ENCODE measurements at places on chromosomes 12 and 14. TPM values are rescaled to one million over a fixed set of nuclear protein-coding genes. Genes with fewer than 3 reads are reported as not detected.

DNA sequence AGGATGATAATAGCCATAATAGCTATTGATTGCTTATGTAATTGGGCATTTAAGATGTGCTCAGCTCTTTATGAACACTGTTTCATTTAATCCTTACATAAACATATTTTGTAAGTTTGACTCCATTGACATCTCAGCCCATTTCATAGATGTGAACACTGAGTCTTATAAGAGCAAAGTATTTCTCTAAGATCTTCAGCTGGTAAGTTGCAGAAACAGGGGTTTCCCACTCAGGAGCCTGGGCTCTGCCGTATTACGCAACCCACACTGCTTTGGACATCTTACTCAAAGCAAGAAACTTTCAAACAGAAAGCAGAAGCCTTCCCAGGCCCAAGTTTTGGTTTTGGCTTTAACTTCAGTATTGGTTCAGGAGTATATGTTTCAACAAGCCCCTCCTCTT is 705.1 kb downstream of the MED13L start:
- no peaks in the 10 kb centered on the region for H3K27me3 ChIP-seq
- H3K36me3 ChIP-seq = no peaks in the 10 kb centered on the region
- H3K27ac ChIP-seq = no peak overlapping the region
- H3K4me3 ChIP-seq = no peak overlapping the region
- no peak for DNase-seq
- H3K4me1 ChIP-seq = no peaks in the 10 kb centered on the region

DNA sequence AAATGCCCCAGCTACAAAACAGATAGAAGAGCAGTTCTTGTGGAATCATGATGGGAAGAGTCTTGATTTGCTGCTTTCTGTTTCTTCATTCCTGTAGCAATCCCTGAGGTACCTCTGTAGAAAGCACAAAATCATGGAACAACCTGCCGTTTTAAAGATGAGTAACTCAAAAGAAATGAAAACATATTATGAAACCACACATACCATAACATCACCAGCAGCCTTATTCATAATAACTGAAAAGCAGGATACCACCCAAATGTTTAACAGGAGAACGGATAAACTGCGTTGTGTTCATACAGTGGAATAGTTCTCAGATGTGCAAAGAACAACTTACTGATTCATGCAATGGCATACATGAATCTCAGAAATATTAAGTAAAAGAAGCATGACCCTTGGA is 188.1 kb downstream of the RGS6 start:
- H3K4me3 ChIP-seq = no peak overlapping the region
- no peak overlapping the region for H3K27ac ChIP-seq
- no peak for DNase-seq
- H3K27me3 ChIP-seq = no peaks in the 10 kb centered on the region
- no peaks in the 10 kb centered on the region for H3K4me1 ChIP-seq

- no peaks in the 10 kb centered on the region for H3K27me3 ChIP-seq
- DNase-seq = no peak
- H3K27ac ChIP-seq = no peak overlapping the region
- H3K4me1 ChIP-seq = no peaks in the 10 kb centered on the region
- H3K4me3 ChIP-seq = no peak overlapping the region
Observed at GRCh38 chr12:100858656-100859055, 64.1 kb downstream of the ANO4 start.

DNA sequence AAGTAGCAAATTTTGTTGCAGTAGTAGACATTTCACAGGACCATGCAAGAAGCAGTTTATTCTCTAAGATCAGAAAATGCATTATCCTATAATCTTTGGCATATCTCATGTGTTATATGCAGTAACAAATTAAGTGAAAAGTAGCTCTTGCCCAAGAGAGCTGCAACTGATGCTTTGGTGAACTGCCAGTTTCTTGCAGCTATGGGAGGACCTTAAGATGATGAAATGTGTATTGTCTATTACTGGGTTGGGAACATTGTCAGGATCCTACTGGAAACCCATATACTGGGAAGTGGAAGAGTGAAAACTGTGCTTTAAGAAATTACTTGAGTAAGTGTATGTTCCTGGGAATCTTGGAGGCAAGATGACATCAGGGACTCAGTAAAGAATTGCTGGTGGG is 238.8 kb downstream of the DACT1 start:
- no peaks in the 10 kb centered on the region for H3K4me1 ChIP-seq
- no peaks in the 10 kb centered on the region for H3K36me3 ChIP-seq
- H3K27ac ChIP-seq = no peak overlapping the region
- DNase-seq = no peak
- no peaks in the 10 kb centered on the region for H3K27me3 ChIP-seq

DNA sequence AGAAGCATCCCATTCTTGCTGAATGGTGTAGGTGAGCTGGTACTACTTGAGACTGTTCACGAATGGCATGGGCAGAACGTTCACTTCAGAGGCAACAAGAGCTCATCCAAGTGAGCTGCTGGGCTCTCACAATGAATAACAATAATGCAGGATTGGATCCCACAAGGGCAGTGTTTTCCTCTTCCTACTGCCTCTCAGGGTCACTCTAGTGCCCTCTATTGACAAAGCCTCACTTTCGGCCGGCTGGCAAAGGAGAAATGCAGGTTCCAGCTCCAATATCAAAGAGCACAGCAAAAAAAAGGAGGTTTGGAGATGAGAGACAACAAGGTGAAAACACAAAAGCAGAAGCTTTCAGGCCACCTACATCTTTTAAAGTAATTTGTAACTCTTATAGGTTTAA is 74.6 kb upstream of the MYF6 start:
- H3K36me3 ChIP-seq = no peaks in the 10 kb centered on the region
- no peaks in the 10 kb centered on the region for H3K4me1 ChIP-seq
- H3K4me3 ChIP-seq = no peak overlapping the region

DNA sequence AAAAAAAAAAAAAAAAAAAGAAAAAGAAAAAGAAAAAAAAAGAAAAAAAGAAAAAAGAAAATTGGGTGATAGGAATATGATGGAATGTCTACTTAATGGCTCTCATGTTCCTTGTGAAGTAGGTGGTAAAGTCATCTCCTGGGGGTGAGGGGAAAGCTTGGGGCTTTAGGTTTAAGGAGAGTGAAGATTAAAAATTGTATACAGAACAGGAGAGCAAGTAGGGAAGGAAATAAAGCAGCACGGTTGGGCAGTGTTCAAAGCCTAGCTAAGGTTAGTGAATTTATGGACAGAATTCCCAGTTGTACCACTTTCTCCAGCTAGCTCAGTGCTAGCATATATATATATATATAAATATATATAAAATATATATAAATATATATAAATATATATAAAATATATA is 40.0 kb upstream of the SLC2A13 start:
- no peaks in the 10 kb centered on the region for H3K4me1 ChIP-seq
- H3K4me3 ChIP-seq = no peak overlapping the region
- H3K27me3 ChIP-seq = no peaks in the 10 kb centered on the region
- H3K36me3 ChIP-seq = no peaks in the 10 kb centered on the region

SPTB gene
- 0.06 TPM for polyA plus RNA-seq

TSHR gene
- polyA plus RNA-seq = 0.22 TPM

DNA sequence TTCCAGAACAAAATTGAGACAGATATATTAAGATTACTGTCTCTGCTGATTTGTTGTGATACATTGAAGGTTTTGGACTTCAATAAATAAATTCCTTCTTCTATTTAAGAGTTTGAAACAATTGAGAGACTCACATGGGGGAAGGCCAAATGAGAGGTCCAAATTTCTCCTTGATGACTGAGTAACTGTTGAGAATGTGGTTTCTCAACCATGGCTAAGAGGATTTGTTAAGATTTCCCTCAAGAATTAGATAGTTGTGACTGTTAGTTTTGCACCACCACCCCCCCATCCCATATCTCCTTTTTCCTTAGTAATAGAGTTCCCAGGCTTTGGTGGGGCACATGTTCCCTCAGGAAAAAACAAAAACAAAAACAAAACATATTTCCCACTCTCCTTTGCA is 47.7 kb upstream of the IGF1 start:
- DNase-seq = no peak
- H3K27me3 ChIP-seq = no peaks in the 10 kb centered on the region
- H3K36me3 ChIP-seq = no peaks in the 10 kb centered on the region
- no peak overlapping the region for H3K4me3 ChIP-seq

HOXC12 gene
- polyA plus RNA-seq = not detected

SLC17A8 gene
- not detected for polyA plus RNA-seq

TTC6 gene
- polyA plus RNA-seq = not detected

RNF212B gene
- polyA plus RNA-seq = not detected

DNA sequence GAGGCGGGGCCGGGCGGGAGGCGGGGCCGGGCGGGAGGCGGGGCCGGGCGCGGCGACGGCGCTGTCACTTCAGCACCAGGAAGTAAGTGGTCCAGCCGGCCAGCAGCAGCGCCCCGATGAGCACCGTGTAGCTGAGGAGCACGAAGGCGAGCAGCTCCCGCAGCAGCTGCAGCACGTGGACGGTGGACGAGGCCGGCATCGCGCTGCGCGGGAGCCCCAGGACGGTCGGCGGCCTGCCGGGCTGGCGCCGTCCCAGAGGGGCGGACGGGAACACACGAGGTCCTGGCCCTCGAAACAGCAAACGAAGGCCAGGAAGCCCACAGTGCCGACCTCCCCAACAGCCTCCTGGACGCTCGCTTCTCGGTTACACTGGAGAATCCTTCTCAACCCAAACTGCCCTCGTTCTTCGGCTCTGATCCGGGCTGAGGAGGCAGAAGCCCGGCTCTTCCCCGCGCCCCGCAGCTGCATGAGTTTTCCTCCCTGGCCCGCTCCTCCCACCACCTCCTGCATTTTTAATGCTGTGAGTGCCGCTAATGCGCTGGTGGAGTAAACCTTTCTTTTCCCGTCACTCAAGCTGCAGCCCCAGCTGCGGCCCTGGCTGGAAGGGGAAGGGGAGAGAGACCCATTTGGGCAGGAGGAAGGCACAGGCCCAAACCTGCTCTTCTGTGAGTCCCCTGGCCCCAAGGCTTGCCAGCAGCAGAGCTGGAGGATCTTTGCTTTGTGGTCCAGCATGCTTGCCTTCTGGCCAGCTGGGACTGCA is 694 bp upstream of the DIABLO start:
- peaks cover 41% of the 10 kb centered on the region for H3K36me3 ChIP-seq
- H3K27me3 ChIP-seq = no peaks in the 10 kb centered on the region
- H3K4me3 ChIP-seq = peak overlapping the region; percentile 95
- peaks cover 36% of the 10 kb centered on the region for H3K4me1 ChIP-seq

- H3K27me3 ChIP-seq = no peaks in the 10 kb centered on the region
- H3K4me1 ChIP-seq = peaks cover 90% of the 10 kb centered on the region
- H3K27ac ChIP-seq = peak overlapping the region; percentile 99
- H3K4me3 ChIP-seq = no peak overlapping the region
- H3K36me3 ChIP-seq = no peaks in the 10 kb centered on the region
Observed at GRCh38 chr12:40229690-40230651, 5.2 kb downstream of the LRRK2 start.

GRCh38 chr14:63656194-63656593 is 14.5 kb upstream of the WDR89 start:
- no peak overlapping the region for H3K4me3 ChIP-seq
- no peak overlapping the region for H3K27ac ChIP-seq
- H3K4me1 ChIP-seq = no peaks in the 10 kb centered on the region
- H3K27me3 ChIP-seq = no peaks in the 10 kb centered on the region
- no peak for DNase-seq

- no peak overlapping the region for H3K4me3 ChIP-seq
- H3K27me3 ChIP-seq = no peaks in the 10 kb centered on the region
- H3K27ac ChIP-seq = no peak overlapping the region
- H3K4me1 ChIP-seq = no peaks in the 10 kb centered on the region
- DNase-seq = no peak
Observed at GRCh38 chr12:19220205-19220604, 90.7 kb downstream of the PLEKHA5 start.

KLHDC1 gene
- 4.3 TPM for polyA plus RNA-seq

GRCh38 chr14:74620497-74620921 is 8.5 kb upstream of the LTBP2 start:
- H3K27ac ChIP-seq = no peak overlapping the region
- H3K27me3 ChIP-seq = no peaks in the 10 kb centered on the region
- H3K4me1 ChIP-seq = peaks cover 36% of the 10 kb centered on the region
- no peaks in the 10 kb centered on the region for H3K36me3 ChIP-seq
- DNase-seq = no peak
- no peak overlapping the region for H3K4me3 ChIP-seq

DNA sequence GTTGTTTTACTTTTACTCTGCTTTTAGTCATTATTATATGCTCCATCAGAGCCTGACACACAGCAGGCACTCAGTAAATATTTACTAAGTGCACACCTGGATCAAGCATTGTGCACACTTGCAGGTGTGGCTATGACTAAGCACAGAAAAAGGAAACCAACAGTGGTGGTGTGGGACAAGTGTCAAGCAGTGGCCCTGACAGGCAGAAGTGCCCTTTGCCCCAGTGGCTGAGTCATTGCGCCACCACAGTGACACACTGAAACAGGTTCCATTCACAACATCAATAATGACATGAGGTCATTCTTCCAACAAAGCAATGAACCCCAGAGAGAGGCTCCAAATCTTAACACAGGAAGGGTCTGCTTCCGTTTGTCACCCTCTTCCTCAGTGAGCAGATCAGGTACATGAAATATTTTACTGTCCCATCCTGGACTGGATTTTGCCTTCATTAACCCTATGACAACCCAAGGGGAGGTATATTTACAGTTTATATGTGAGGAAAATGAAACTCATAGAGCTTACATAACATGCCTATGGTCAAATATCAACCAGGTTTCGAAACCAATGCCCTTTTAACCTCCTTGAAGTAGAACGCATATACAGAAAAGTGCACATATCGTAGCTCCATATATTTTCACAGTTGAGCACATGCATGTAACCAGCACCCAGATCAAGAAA is 82.6 kb upstream of the GTF2A1 start:
- peak; percentile 79 for DNase-seq
- no peaks in the 10 kb centered on the region for H3K27me3 ChIP-seq
- H3K4me3 ChIP-seq = no peak overlapping the region
- H3K27ac ChIP-seq = peak overlapping the region; percentile 28
- H3K36me3 ChIP-seq = no peaks in the 10 kb centered on the region
- no peaks in the 10 kb centered on the region for H3K4me1 ChIP-seq

DNA sequence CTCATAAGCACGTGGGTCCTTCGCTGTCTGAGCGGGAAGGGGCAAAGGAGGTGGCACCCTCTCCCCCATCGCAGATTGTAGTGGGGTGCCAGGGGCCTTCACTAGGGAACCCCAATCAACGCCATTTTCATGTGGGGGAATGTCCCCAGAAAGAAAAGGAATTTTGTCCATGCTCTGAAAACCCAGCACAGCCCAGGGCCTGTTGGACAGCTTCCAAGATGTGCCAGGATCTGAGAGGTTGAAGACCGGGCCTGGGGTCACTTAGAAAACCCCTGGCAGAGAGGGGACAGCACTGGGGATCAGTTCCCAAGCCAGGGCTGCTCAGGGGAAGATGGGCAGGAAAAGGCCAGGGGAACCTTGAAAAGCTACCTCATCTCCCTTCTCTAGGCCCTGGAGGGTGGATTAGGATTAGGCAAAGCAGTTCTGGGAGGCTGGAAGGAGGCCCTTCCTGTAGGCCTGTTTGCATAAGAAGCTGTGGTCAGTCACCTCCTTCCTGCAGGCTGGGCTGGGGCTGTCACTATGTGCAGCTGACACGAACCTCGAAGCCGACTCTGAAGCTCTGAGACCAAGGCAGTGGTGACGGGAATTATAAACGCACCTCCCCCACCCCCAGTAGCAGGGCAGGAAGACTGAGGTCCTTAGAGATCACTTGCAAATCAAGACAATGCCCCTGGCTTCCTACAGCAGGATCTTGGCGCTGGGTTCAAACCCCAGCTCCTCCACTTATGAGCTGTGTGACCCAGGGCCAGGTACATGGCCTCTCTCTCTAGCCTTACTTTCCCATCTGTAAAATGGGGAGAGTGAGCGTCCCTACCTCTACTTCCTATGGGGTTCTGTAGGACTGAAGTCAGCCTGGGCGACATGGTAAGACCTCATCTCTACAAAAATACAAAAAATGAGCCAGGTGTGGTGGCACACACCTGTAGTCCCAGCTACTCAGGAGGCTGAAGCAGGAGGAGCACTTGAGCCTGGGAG is 29.0 kb downstream of the TESC start:
- no peaks in the 10 kb centered on the region for H3K27me3 ChIP-seq
- peak; percentile 85 for DNase-seq
- H3K4me3 ChIP-seq = no peak overlapping the region
- H3K27ac ChIP-seq = peak overlapping the region; percentile 79

PELI2 gene
- polyA plus RNA-seq = 3.0 TPM
